Stimulated activated CD8-positive, alpha-beta memory T cell treated with anti-CD3 and anti-CD28 coated beads, Interleukin-4, amount 100 ng/mL, for 4 hours (primary cell): ENCODE measurements at places on chromosomes 4 and X.

- DNase-seq = no peak
Measured at GRCh38 chr4:128848461-128848860, 39.0 kb downstream of the JADE1 start.

GRCh38 chr4:37561803-37562207, 124.4 kb downstream of the RELL1 start:
- DNase-seq = no peak

DNA sequence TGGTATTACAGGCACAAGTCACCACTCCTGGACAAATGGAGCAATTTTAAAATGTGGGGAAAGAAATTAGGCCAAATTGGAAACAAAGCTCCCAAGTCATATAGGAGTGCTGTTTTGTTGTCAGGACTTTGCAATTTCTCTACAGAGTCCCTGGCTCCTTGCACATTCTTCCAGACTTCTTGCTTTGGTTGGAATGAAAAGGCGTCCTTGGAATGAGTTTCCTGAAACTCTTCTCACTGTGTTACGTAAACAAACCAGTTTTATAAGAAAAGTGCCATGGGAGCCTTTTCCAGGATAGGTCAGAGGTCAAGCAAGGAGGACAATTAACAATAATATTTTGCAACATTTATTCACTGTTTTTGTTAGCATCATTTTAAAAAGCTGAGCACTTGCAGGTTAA, 32.4 kb upstream of the KIT start:
- no peak for DNase-seq

GRCh38 chr4:85672959-85673358, 198.0 kb downstream of the ARHGAP24 start:
- no peak for DNase-seq

DNA sequence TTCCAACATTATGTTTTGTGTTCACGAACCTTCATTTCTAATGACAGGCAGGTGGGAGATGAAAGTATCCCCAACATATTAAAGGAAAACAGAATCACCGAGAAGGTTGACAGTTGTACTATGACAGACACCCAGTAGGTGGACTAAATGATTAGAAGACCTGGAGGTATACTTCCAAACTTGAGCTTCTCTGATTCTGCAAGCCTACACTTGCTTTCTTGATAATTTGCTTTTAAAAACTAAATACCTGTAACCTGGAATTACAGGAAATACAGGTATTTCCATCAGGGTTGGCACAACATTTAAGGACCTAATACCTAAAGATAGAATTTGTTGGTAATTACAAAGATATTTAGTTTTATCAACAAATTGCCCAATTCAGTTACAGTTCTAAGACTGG, 43.4 kb downstream of the C4orf51 start:
- DNase-seq = no peak

- no peak for DNase-seq
Measured at GRCh38 chrX:28946846-28947245, 359.6 kb downstream of the IL1RAPL1 start.

GRCh38 chrX:25198253-25198652, 182.5 kb upstream of the ARX start:
- DNase-seq = no peak

- DNase-seq = no peak
Measured at GRCh38 chrX:10467793-10468192, 152.6 kb downstream of the MID1 start.

DNA sequence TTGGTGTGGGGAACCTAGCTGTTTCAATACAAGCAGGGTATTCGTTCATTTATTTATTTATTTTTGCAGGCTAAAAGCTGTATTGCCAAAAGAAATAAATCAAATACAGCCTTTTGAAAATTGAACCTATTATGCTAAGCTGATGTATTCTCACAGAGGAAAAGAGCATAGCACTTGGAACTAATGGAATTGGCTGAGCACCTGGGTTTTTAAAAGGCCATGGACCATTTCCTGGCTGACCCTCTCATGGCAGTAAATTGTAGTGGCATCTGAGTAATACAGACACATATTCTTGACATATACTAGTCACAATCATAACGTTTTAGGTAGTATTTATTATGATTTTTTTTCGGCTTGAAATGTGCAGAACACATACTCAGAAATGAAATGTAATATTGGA, 71.8 kb upstream of the ALG13 start:
- DNase-seq = no peak

DNA sequence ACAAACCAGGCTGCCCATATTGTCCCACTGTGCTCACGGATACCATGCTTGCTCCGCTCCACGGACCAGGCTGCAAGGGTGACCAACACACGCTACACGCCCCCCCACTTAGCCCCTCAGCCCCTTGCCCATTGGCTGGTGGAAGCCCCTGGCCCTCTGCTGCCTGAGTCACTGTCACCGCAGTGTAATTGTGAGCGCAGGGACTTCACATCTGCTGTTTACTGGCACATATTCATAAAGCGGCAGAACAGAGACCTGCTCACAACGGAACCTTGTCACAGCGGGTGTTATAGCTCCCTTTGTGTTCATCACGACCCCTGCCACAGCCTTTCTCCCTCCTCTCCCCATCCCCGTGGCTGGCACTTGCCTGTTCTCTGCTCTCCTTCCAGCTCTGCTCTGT, 83.7 kb downstream of the PSAPL1 start:
- no peak for DNase-seq

DNA sequence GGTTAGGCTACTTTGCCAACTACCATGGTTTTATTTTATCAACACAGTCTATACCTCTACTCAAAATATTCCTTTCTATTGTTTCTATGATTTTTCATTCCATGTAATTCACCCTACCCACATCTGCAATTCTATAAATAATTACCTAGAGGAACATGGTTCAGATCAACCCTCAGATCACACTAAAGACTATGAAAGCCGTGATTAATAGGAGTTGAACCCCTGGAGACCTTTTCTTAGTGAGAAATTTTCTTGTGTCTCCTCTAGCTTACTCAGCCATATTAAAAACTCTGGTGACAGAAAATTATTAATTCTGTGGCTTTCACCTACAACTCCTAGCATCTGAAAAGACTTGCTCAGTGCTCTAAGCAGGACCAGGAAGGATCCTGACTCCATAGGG, 38.5 kb upstream of the CXXC4 start:
- DNase-seq = no peak

DNA sequence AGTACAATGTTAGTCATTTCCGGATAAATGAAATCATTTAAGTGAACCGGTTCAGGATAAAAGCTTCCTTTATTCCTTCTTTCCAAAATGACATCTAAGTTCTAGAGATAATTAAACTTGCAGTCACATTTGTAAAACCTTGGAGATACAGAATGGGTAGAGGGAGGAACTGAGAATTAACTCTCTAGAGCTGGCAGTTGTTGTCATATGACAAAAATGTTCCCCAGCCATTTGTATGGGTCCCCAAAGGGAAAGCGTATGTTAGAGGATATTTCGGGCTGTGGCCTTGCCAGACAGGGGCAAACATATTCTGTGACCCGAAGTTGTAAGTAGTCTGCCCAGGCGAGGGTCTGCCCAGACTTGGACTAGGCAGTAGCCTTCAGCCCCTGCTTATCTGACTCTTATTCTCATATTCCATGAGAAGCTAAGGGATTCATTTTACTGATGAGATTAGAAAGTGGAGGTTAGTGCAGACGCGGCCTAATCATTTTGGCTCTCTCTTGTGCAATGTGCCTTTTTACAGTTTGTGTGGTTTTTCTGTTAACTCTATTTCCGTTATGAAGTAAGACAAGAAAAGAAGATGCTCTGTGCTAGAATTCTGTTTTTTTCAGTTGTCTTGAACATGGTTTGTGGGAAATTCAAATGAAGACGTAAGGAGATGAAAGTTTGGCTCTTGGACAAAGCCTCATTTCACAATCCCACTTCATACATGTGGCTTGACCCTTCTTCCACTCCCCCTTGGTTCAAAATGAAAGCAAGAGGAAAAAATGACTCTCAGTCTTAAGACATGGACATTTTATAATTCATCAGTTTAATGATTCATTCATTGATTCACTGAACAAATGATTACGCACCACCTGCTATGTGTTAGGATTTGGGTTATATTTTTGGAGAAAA, 2394.2 kb upstream of the AGA start:
- DNase-seq = no peak

GRCh38 chr4:87698394-87698793, 48.3 kb downstream of the DMP1 start:
- no peak for DNase-seq

DNA sequence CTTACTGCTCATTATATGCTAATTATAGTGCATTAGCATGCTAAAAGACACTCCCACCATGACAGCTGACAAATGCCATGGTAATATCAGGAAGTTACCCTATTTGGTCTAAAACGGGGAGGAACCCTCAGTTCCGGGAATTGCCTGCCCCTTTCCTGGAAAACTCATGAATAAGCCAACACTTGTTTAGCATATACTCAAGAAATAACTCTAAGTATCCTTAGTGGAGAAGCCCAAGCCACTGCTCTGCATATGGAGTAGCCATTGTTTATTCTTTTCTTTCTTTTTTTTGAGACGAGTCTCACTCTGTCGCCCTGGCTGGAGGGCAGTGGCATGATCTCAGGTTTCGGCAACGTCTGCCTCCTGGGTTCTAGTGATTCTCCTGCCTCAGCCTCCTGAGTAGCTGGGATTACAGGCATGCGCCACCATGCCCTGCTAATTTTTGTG, 15.5 kb downstream of the NUDT6 start:
- DNase-seq = no peak
